ENCODE measurements at places on chromosomes 7 and 10. TPM values are rescaled to one million over a fixed set of nuclear protein-coding genes. Genes with fewer than 3 reads are reported as not detected.

The RPS24 gene
- total RNA-seq, result 1,478 TPM

The VAX1 gene
- total RNA-seq, result not detected

The SKIDA1 gene
- 0.32 TPM for total RNA-seq

The THSD7A gene
- total RNA-seq, result 1.6 TPM

The TFEC gene
- not detected for total RNA-seq

The ETV1 gene
- total RNA-seq, result 11.7 TPM

The EDRF1 gene
- total RNA-seq, result 20.9 TPM

The C10orf105 gene
- not detected for total RNA-seq

The AKR1C3 gene
- 16.4 TPM for total RNA-seq

The ANKRD61 gene
- total RNA-seq, result not detected

- peak; percentile 52 for DNase-seq
These were observed at the start of gene MDFIC for GRCh38 chr7:114922026-114922651. Gene MDFIC (plus strand): TSS chr7:114922094. CDS start chr7:114923034, 940 bp downstream.

GRCh38 chr10:25294032-25294926, 119.5 kb downstream of the GPR158 start:
- DNase-seq, result no peak

DNA sequence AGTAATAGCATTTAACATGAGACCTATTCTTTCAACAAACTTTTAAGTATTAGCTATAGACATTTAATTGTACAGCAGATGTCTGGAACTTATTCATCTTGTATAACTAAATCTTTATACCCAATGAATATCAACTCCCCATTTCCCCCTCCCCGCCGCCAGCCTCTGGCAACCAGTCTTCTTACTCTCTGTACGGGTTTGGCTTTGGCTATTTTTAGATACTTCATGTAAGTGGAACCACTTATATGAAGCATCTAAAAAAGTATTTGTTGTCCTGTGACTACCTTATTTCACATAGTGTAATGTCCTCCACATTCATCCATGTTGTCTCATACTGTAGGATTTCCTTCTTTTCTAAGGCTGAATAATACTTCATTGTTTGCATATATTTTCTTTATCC, 60.8 kb downstream of the RAB18 start:
- no peak for DNase-seq

DNA sequence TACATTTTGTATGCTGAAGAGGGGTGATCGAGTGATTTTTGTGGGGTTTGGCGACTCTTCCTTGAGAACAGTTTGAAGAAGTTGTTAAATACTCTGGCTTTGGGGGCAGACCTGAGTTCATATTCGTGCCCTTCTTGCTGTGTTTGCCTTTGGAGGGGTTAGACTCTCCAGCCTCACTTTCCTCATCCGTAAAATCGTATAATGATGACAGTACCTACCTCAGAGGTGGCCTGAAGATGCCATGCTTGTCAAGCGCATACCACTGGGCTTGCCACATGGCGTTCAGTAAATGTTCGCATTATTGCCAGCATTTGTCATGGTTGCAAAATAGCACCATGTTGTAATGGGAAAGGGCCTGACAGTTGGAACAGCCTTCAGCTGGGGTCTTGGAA, 1.3 kb downstream of the STK17A start:
- DNase-seq, result peak; percentile 81

DNA sequence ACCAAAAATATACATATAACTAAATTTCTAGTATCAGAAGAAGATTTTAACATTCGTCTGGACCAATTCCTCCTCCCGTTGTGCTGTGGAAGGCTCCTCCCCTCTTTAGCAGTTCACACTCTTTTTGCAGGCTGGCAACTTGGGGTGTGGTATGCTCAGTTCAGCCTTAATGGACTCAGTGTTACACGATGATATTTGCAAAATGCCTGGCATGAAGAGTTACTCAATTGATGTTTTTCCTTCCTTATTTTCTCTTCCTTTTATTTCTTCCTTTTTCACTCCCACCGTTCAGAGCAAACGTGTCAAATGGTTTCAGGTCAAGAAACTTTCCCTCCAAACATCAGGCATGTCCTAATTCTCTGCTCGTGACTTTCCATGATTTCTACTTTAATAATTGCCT, 248.3 kb downstream of the PHF14 start:
- no peak for DNase-seq

DNA sequence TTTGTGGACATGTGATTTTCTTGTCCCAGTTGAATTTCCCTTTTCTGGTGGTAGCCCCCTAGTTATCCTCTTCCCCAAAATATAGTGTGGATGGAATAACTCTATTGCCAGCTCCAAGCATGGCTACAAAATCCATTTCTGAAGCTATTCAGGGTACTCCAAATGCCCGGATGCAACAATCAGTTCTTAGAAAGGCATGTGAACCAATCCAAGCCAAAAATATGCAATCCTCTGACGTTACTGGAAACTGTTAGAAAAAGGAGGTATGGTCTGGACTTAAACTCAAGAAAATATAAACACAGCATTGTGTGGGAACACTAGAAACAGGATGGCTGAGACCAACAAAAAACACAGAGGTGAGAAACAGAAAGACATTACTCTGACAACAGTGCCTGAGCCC, 347.0 kb downstream of the GPAM start:
- DNase-seq, result peak; percentile 5

DNA sequence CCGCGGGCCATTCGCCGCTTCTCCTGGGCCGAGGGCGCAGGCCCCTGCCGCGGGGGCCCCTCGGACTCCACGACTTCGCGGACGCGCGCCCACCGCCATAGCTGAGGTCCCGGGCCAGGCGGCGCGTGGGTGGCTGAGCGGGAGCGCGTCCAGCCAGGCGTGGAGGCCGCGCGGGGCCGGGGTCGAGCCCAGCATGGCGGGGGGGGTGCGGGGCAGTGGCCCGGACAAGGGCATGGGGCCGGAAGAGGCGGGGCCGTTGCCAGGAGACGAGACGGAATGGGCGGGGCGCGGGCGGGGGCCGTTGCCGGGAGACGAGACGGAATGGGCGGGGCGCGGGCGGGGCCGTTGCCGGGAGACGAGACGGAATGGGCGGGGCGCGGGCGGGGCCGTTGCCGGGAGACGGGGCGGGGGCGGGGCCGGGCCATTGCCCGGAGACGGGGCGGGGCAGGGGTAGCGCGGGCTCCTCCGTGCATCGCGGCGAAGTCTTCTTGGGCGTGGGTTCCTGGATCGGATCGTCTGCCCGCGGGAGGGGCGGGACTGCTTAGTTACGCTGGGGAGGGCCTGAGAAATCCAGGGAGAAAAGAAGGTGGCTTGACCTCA, 14.8 kb downstream of the ADAM8 start:
- DNase-seq, result peak; percentile 66

GRCh38 chr10:89213191-89213808, 6.2 kb upstream of the CH25H start:
- peak; percentile 58 for DNase-seq

- DNase-seq, result peak; percentile 96
These were observed 9.1 kb upstream of the ASIC3 start for GRCh38 chr7:151038951-151039849.

DNA sequence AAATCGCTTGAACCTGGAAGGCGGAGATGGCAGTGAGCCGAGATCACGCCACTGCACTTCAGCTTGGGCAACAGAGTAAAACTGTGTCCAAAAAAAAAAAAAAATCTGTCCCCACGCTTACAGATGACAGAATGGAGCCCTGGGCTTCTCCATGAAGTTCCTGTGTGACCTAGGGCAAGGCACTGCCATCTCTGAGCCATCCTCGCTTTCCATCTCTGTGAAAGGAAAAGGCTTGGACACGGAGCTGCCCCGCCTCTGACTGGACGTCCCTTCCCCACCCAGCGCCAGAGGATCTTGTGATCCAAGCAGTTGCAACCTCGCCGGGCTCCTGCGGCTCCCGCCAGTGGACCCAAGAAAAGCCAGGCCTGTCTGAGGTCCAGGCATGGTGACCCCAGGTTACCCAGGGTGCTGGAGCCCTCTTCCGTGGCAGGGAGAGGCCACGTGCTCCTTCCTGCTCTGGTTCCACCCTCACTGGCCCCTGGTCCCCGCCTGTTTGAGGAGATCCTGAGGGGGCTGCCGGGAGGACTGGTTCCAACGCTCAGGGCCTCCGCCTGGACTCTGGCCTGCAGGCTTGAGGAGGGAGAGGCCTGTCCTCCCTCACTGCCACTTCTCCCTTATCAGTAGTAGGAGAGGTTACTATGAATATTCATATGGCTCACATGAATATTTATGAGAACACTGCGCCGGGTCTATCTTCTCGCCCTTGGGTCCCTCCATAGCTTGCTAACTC, 25.6 kb upstream of the ELFN1 start:
- no peak for DNase-seq

- no peak for DNase-seq
These were observed 55.1 kb downstream of the UNCX start for GRCh38 chr7:1287752-1288201.

DNA sequence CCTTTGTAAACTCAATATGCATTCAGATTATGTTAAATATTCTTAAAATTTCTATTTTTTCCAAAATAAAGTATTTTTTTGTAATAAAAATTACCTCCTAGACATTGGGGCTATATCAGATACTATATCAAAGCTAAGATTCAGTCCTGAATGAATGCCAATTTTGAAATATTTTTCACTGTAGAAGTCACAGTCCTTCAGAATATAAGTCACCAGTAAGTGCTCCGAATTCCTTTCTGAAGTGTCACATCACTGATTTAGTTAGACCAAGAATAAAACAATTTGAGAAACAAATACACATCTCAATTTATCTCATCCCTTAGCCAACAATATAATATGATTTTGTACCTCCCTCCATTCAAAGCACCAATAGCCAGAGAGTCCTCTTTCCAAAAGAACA, 33.9 kb upstream of the GSAP start:
- no peak for DNase-seq

GRCh38 chr7:122143376-122143750, 686 bp downstream of the AASS start:
- peak; percentile 43 for DNase-seq

- no peak for DNase-seq
These were observed 54.4 kb upstream of the SDK1 start for GRCh38 chr7:3246651-3247050.

DNA sequence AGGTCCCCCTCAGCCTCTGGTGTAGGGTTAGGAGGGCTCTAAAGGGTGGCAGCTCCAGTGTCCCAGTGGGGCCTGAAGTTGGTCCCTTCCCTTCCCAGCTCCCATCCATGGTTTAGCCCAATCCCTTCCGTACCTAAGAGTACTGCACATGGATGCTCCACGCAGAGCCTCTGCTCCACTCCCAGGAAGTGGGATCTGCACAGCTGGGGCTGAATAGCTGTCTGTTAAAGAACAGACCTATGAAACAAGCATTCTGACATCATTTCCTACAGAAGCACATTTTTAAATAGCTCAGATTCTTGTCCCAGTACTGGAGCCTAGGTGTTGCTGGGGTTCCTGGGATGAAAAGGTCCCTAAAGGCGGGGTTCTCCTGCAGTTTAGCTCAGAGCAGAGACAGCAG, 135.9 kb downstream of the ZMYND11 start:
- DNase-seq, result no peak

GRCh38 chr7:17230099-17230807, 68.2 kb upstream of the AHR start:
- no peak for DNase-seq

- no peak for DNase-seq
These were observed 849.4 kb downstream of the CCSER2 start for GRCh38 chr10:85177767-85178166.
